ENCODE measurements at places on chromosomes 16 and 17.
A peak's percentile ranks its signal among the peaks of the same experiment; 100 is the strongest.

GRCh38 chr17:74601944-74602572, 10.0 kb upstream of the CD300LD start:
- DNase-seq = peak; percentile 56

DNA sequence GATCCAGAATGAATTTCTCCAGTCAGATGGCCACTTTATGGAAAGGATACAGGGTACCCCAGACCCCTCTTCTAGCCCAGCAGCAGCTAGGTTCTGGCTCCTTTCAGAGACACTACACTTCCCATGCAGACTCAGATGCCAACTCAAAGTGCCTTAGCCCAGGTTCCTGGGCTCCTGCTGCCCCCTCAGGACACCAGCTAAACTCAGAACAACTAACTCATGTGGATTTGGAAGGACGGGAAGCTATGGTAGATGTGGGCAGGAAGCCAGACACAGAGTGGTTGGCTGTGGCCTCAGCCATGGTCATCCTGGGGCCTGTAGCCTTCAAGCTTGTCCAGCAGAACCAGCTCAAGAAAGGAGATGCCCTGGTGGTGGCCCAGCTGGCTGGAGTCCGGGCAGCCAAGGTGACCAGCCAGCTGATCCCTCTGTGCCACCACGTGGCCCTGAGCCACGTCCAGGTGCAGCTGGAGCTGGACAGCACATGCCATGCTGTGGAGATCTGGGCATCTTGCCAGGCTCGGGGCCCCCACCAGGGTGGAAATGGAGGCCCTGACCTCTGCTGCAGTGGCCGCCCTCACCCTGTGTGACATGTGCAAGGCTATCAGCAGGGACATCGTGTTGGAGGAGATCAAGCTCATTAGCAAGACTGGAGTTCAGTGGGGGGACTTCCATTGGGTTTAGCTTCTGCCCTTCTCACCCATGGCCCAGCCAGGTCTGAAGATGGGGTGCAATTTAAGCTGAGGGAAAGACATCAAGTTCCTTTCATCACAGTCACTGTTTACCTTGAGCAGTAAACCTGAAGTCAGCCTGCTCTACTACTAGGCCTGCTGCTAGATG, 111.8 kb downstream of the N4BP1 start:
- peak; percentile 17 for DNase-seq

GRCh38 chr17:81612172-81612970, 24.5 kb downstream of the NPLOC4 start:
- no peak for DNase-seq

DNA sequence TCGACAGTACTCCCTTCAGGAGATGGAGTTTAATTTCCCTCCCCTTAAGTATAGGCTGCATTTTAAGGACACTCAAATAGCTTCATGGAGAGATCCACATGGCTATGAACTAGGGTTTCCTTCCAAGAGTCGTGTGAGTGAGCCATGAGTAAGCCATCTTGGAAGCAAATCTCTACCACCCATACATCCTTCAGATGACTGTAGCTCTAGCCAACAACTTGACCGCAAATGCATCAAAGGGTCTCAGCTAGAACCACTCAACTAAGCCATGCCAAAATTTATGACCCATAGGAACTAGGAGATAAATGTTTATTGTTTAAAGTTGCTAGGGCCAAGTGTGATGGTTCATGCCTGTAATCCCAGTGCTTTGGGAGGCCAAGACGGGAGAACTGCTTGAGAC, 43.4 kb downstream of the METTL16 start:
- DNase-seq = no peak

GRCh38 chr16:87160701-87161337, 156.4 kb downstream of the C16orf95 start:
- no peak for DNase-seq

GRCh38 chr16:57025941-57026777, 36.8 kb downstream of the NLRC5 start:
- no peak for DNase-seq

Data from dermis blood vessel endothelial cell (primary cell).